ENCODE measurements at places on chromosomes 11 and 22. TPM values are rescaled to one million over a fixed set of nuclear protein-coding genes. Genes with fewer than 3 reads are reported as not detected.

DNA sequence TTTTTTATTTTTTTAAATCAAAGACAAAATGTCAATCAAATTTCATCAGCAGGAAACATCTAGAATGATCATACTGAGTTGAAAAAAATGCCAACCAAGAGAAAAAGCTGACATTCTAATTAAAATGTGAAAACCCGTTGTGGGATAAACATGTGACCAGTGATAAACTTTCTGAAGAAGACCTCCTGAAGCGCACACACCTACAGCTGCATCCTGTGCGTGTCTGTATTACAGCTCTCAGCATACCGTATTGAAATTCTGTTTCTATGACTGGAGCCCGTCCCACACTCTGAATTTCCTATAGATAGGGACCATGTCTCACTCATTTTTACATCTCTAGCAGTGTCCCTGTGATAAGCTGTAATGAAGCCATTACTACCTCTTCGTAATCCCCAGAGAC is 12.2 kb upstream of the NUP50 start:
- DNase-seq: no peak

SMIM35 gene
- total RNA-seq: not detected

PGR gene
- total RNA-seq: 5.5 TPM

DNA sequence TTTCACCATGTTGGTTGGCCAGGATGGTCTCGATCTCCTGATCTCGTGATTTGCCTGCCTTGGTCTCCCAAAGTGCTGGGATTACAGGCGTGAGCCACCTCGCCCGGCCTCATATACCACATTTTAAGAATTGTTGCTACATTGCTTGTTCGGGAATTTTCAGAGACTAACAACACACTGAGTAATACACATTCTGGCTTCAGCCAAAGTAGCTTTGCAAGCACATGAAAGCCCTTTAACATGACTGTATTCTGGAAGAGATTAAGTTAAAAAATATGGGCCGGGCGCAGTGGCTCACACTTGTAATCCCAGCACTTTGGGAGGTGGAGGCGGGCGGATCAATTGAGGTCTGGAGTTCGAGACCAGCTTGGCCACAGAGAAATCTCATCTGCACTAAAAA is 15.0 kb downstream of the CRTAM start:
- DNase-seq: no peak

- no peak for DNase-seq
These were observed 6.5 kb downstream of the PPFIBP2 start for GRCh38 chr11:7520011-7520942.

TRIM49D1 gene
- total RNA-seq: not detected

DNA sequence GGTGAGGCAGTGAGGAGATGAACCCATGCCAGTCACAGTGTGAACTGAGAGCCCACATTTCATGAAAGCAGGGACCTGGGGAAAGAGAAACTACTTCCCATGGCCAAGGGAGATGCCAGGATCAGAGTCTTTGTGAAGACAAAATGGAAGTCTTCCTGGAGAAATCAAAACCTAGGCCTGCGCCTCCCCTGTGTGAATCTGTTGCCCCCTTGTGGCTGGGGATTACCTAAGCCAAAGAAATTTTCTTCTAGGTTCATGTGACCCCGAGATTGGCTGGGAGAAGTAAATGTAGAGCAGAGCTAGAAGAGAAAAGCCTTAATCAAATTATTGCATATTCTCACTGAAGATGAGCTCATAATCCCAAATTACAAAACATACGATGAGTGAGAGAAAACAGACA is 1075.3 kb downstream of the TBC1D22A start:
- no peak for DNase-seq

DNA sequence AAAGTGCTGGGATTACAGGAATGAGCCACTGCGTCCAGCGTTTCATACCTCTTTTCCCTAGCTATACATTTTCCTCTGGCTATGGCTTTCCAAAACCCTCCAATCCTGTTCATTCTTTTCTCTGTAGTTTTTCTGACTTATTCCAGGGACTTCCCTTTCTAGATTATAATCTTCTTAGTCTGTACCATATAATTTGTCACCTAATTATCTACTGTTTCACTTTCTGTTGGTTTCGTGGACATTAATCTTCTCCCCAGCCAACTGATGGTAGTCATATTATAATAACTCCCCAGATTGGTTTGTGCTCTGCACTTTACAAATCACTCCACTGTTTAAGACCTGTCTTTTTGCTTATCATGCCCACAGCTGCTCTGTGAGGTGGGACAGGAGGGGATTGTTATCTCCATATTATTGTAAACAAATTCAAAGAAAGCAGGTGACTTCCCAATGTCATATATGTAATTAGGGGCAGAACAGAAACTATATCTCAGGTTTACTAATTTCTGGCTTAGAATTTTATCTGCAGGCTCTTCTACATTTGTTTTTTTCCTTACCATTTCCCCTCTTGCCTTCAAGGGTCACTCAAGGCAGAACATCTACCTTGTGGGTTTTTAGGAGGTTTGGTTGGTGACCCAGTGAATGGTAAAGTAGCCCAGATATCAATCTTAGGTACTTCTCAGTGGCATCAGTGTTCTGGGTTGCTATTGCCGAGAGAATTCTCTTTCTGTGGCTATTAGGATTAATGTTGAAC is 23.9 kb downstream of the STIM1 start:
- DNase-seq: no peak

TPBGL gene
- total RNA-seq: 0.42 TPM

DNA sequence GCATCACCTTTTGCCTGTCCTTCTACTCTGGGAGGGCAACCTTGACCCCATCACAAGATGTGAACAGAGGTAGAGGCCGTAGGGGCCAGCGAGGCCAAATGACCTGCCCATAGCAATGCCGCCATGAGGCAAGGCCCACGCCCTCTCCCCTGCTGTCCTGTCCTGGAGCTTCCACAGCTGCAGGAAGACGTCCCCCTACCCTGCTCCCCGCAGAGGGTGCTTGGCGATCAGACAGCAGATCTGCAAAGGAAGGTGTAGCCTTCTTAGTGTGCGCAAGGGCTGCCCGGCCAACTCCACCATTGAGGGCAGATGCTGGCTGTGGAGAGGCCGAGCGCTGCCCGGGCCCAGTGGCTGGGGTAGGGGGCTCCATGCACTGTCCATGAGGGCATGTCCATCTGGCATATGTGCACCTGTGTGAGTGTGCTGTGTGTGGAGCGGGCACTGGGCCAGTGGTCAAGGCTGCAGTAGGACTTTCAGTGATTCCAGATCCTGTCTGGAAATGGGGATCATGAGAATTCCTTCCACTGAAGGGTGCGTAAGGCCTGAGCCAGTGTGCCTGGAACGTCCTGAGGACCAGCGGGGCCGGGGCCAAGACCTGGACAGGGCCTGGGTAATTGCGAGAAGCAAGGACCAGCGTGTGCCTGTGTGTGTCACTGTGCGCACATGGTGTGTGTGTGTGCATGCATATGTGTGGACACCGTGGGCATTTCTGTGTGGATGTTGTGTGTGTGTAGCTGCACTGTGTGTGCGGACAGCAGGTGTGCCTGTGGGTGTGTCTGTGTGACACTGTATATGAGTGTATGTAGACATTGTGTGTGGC is 11.0 kb downstream of the TRPM5 start:
- DNase-seq: no peak

- DNase-seq: no peak
These were observed 128.4 kb downstream of the CCDC81 start for GRCh38 chr11:86503131-86503530.

HEPHL1 gene
- total RNA-seq: not detected

C11orf91 gene
- 0.29 TPM for total RNA-seq

All from left cardiac atrium (tissue), 4 donors.